ENCODE measurements at places on chromosomes 3 and 15.
A peak's percentile ranks its signal among the peaks of the same experiment; 100 is the strongest.

GRCh38 chr3:59422312-59422711 lies 372.5 kb upstream of the CFAP20DC start:
- no peak for DNase-seq

GRCh38 chr3:132652640-132653270 lies 6.9 kb downstream of the ACAD11 start:
- no peak for DNase-seq

- DNase-seq: no peak
These were observed 73.3 kb downstream of the PTPRG start for GRCh38 chr3:61634678-61635077.

GRCh38 chr3:149145974-149146373 lies 16.5 kb downstream of the HPS3 start:
- DNase-seq: peak; percentile 3

- DNase-seq: no peak
These were observed 138.6 kb downstream of the SUCLG2 start for GRCh38 chr3:67515778-67516177.

GRCh38 chr3:17626395-17626794 lies 116.0 kb downstream of the TBC1D5 start:
- DNase-seq: peak; percentile 15

DNA sequence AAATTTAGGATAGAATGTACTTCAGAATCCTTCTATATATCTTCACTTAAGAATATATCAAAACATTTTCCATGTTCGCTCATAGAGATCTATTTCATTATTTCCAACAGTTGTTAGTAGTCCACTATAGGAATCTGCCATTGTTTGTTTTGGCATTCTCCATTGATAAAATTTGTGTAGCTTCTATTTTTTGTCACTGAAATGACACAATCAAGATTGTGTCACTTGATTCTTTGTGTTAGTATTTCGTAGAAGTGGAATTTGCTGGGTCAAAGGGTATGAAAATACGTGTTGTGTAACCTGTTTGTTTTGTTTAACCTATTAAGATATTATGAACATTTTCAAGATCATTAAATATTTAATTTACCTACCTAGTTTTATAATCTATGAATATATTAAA lies 15.9 kb upstream of the GPR156 start:
- no peak for DNase-seq

DNA sequence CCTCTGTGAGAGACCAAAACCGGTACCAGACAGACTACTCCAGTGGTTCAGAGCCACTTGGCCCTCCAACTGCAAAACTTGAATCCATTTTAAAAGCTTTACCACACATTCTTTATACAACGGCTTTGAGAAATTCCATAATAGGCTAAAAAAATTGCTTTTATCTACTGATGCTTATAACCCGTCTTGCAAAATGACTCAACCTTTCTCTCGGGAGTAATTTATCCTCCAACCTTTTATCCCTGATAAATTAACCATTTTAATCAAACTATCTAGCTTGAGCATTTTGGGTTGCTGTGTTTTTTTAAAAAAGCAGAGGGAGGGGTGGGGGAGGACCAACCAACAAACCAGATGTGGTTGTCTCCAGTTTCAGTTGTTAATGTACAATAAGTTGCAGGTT lies 275.7 kb upstream of the LRTM1 start:
- DNase-seq: no peak

DNA sequence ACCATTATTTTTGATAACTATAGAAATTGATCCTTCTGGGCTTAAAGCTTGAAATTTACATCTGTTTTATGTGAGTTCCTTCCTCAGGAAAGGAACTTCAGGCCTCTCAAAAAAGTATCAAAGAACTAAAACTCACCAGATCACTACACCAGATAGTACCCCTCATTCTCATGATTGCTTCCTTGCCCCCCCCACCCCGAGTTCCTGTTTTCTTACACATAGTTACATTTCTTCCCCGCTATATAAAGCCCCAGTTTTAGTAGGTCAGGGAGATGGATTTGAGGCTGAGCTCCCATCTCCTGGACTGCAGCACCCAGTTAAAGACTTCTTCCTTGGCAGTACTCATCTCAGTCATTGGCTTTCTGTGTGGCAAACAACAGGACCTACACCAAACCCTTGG lies 80.3 kb upstream of the HRH1 start:
- DNase-seq: no peak

- DNase-seq: no peak
These were observed 7.4 kb downstream of the POC1A start for GRCh38 chr3:52146811-52147210.

- DNase-seq: no peak
These were observed 4.7 kb downstream of the SEMA3G start for GRCh38 chr3:52440249-52440551.

GRCh38 chr3:174423936-174424335 lies 435.2 kb upstream of the NAALADL2 start:
- DNase-seq: no peak

DNA sequence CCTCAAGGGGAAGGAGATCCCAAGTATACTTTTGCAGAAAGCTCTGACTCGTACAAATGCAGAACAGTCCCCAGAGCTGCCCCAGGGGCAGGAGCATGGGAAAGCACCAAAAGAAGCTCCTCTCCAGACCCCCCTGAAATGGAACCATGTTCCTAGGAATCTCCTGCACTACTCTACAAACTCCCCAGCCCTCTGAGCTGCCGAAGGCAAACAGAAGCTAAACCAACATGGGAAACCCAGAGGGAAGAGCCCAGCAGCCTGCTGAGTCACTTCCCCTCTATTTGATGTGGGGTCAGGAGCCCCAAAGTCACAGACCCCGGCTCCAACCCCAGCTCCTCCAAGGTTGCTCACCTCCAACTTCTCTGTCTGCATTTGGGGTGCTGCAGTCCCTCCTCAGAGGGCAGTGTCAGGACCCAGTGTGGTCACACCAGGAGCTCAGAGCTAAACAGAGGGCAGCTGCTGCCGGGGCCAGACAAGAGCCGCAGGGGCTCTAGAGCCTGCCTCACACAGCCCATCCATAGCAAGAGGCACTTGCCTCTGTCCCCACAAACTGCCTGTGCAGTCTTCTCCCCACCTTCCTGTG lies 3.8 kb upstream of the PLXNA1 start:
- DNase-seq: no peak

GRCh38 chr3:106006001-106006400 lies 137.2 kb upstream of the CBLB start:
- DNase-seq: no peak

DNA sequence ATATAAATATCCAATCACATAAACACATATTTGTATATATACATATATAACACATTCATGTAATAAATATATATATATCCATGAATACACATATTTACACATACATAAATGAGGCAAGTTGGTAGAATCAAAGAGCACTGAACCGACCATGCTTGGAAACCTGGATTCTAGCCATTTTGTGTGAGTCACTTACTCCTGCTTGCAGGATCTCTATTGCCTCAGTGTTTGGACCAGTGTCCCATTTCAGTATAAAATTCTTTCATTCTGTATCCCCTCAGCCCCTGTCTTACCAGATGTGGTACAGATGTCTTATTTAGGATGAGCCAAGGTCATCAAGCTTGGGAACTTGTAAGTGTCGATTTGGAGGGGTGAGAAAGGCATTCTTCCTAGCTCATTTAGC lies 391.4 kb upstream of the FRG2C start:
- DNase-seq: peak; percentile 13

- DNase-seq: no peak
These were observed 286.2 kb upstream of the STT3B start for GRCh38 chr3:31246293-31247062.

- DNase-seq: no peak
These were observed 113.6 kb downstream of the POLR2M start for GRCh38 chr15:57820119-57820518.

- peak; percentile 10 for DNase-seq
These were observed 81.4 kb downstream of the CGNL1 start for GRCh38 chr15:57457726-57458125.

GRCh38 chr15:25859838-25860645 lies 3.1 kb downstream of the ATP10A start:
- no peak for DNase-seq

DNA sequence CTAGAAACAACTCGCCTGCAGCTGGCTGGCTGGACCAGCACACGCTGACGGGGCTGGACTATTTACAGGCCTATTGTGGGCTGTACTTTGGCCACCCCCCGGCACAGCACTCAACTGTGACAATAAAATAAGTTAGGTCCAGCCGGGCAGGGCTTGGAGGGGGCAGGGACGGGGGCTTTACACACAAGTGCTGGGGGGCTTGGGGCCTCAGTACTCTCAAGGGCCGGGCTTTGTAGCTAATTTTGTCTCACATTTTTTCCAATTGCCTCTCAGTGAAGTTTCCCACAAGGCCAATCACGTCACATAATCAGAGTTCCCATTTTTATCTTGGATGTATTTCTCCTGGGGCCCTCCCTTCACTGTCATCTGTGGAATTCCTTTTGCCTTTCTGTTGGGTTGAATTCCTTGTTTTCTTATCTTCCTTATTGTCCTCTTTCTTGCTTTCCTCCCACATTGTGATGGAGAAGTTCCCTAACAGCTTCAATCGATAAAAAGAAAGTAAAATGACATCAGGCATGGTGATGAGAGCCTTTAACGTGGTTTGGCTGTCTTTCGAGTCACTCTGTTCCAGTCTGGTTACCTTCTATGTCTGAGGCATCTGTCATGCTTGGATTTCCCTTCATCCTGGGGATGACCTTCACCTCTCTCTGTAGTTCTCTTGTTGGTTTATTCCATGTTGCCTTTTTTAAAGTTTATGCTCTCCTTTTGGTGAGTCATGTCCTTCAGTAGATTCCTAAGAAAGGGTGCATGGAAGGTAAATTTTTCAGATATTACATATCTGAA lies 44.1 kb upstream of the CMTM7 start:
- no peak for DNase-seq

GRCh38 chr3:192161661-192162060 lies 565.7 kb downstream of the FGF12 start:
- no peak for DNase-seq

DNA sequence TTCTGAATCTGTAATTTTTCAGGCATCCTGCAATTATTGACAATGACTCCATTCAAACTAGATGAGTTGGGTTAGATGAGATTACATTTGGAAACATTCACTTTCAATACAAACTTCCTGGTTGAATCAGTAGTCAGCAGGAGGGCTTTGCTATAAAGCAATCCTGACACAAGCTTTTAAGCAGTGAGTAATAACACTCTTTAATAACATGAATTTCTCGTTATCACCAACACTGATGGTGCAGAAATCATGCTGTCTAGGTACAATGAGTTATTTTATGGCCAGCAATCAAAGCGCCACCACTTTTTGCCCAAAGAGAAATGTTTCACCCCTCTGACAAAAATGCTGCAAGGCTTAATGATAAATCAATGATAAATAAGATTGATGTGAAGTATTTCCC lies 474.8 kb upstream of the CNTN4 start:
- peak; percentile 76 for DNase-seq

- DNase-seq: peak; percentile 79
These were observed 47.3 kb downstream of the EIF3J start for GRCh38 chr15:44584162-44584749.

- no peak for DNase-seq
These were observed 599.4 kb downstream of the ZIC1 start for GRCh38 chr3:148008591-148008990.

DNA sequence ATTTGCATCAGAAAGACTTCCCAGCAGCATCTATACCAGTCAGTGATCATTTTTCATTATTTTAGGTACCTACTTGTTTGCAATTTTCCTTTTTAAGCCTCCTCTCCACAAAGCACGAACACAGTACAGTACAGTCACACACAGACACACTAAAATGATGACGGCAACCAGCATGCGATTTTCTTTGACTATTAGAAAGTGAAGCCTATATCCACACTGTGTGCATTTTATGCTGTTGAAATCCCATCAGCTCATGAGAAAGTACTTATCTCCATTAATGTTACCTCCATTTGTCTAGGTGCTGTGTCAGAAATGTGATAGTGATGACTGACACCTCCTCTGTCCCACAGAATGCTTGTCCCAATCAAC lies 294.7 kb upstream of the MEIS2 start:
- DNase-seq: no peak

DNA sequence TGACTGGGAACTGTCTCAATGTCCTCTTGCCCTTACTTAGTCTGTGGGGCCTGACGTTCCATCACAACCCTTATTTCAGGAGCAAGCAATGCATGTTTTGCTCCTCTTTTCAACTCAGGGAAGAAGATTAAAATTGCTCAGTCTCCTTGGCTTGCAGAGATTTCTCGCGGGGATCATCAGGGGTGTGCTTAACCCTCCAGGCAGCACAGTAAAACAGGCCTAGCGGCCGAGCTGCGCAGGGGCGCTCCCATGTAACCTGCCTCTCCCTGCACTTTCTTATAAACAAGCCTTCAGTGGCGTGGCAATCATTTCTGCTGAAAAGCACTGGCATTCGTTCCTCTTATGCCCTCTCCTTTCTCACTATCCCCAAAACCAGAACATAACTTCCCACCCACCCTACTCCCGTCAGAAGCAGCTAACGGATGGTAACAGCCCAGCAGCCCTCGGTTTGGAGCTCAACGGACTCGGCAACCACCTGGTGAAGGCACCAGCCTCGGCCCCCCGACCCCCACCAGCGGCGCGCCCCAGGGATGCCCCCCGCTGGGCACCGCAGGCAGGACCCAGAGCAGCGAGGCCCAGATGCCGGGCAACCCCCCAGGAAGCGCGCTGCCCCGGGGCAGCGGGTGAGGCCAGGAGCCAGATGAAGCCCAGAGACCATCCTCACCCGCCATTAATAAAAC lies 1.1 kb downstream of the MCF2L2 start:
- DNase-seq: no peak

GRCh38 chr3:133130168-133130567 lies 92.0 kb downstream of the TMEM108 start:
- DNase-seq: no peak

GRCh38 chr3:71487418-71487817 lies 96.1 kb downstream of the FOXP1 start:
- DNase-seq: no peak

DNA sequence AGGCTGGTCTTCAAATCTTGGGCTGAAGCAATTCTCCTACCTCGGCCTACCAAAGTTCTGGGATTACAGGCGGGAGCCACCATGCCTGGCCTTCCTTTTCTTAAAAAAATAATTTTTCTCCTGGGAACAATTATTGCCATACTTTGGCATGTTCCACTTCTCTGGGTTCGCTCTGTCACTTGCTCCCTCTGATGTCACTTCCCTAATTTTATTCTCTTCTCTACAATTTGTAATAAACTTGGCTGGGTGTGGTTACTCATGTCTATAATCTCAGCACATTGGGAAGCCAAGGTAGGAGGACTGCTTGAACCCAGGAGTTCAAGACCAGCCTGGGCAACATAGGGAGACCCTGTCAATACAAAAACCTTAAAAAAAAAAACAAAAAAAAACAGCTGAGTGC lies 6.1 kb upstream of the IMPDH2 start:
- no peak for DNase-seq

DNA sequence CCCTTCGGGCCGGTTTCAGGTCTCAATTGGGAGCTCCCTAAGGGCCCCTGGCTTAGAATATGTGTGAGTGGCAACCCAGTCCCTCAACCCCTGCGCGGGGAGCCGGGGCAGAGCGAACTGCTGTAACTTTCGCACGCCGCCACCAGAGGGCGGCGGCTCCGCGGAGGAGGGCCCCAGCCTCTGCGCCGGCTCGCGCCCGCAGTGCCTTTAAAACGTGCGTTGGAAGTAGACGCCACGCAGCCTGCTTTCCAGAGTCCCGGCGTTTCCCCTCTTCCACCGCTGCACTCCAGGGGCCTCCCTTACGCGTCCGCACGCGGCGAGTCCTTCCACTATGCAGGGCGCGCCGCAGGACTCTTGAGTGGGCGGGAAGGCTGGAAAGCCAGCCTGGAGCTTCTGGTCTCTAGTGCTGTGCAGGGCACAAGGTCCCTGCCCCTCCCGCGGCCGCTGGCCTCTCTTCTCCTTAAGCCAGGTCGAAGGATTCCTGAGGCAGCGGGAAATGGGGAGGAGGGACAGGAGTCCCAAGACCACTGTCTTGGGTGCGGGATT lies 23.7 kb upstream of the RNU6-1 start:
- DNase-seq: peak; percentile 91

Data from A673 (cell line).